Activated naive CD4-positive, alpha-beta T cell treated with anti-CD3 and anti-CD28 coated beads for 36 hours (primary cell): ENCODE measurements at places on chromosomes 7 and 10. TPM values are rescaled to one million over a fixed set of nuclear protein-coding genes. Genes with fewer than 3 reads are reported as not detected.

CNTNAP2 gene
- 0.14 TPM for total RNA-seq

RNF32 gene
- 0.64 TPM for total RNA-seq

UNC5B gene
- total RNA-seq: 0.05 TPM

MDFIC gene
- total RNA-seq: 79.4 TPM

PRKCQ gene
- total RNA-seq: 53.0 TPM

LEP gene
- total RNA-seq: not detected

PARP12 gene
- total RNA-seq: 25.2 TPM

CTAGE8 gene
- 1.3 TPM for total RNA-seq

GPR26 gene
- not detected for total RNA-seq

FAM237B gene
- not detected for total RNA-seq

CCT6A gene
- total RNA-seq: 225 TPM

HMX2 gene
- total RNA-seq: 0.99 TPM

NDUFA5 gene
- 60.7 TPM for total RNA-seq

HOXA1 gene
- 0.30 TPM for total RNA-seq
